ENCODE measurements at places on chromosomes 5 and 9.

GRCh38 chr9:130327781-130328348 is 62.3 kb downstream of the HMCN2 start:
- DNase-seq: no peak

DNA sequence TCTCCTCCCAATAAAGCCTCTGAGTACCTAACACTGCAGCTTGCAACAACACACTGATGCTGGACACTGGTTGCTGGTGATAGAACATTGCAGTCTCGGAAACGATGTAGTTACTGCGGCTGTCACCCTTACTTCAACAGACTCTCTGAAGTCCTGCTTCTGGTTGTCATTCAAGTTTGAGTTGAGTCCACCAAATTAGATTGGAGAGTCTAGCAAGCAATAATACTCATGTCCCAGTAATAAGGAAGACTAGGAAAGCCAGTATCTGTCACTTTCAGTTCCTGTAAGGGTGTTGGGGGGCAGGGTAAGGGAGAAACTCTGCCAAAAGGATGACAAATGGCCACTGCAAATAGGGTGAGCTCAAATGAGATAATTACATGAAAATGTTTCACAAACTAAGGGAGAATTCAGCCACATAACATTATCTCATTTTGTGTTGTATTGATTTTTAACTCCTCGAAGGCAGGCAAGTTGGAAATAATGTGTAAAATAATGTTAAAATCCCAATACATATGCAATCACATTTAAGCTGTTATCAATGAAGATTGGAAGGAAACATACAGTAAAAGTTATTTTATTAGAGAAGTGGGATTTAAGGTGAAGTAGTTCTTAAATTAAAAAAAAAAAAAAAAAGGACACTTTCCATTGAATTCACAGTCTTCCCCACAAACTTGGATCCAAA is 849 bp upstream of the IFT74 start:
- DNase-seq: no peak

GRCh38 chr5:73735032-73735734 is 109.2 kb downstream of the ARHGEF28 start:
- DNase-seq: no peak

DNA sequence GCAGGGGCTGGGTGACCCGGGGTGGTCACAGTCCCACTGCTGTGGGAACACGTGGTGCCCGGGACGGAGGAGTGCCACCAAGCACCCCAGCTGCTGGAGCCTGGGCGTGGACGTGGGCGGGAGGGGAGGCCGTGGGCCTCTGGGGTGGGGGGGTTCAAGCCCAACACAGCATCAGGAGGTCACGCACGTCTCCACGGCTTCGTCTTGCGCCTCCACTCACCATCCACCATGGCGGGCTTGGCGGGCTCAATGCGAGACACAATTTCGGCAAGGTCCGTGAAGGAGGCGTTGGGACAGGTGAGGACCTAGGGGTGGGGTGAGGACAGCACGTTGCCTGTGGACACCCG is 2.2 kb upstream of the NSMF start:
- DNase-seq: no peak

GRCh38 chr5:166058660-166059059 is 2232.8 kb upstream of the WWC1 start:
- DNase-seq: no peak

DNA sequence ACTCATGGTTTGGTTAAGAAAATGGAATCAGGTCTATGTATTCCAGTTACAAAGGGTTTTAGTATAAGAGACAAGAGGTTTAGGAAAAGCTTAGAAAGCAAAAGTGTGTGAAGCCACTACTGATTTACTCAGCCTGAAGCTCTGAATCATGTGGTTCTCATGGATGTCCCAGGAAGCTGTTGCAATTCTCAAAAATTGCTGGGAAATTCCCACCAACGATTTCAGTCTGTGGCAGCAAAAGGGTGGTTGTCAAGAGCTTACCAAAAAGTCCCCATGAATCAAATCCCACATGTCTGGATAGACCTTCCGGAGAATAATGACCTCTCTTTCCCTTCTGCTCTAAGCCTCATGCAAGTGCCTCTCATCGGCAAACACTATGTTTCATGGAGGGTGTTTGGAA is 929.9 kb downstream of the TLE4 start:
- no peak for DNase-seq

GRCh38 chr9:34988218-34989002 is 1.1 kb upstream of the DNAJB5 start:
- DNase-seq: no peak

- no peak for DNase-seq
Observed at GRCh38 chr5:15170173-15170572, 298.6 kb upstream of the ANKH start.

DNA sequence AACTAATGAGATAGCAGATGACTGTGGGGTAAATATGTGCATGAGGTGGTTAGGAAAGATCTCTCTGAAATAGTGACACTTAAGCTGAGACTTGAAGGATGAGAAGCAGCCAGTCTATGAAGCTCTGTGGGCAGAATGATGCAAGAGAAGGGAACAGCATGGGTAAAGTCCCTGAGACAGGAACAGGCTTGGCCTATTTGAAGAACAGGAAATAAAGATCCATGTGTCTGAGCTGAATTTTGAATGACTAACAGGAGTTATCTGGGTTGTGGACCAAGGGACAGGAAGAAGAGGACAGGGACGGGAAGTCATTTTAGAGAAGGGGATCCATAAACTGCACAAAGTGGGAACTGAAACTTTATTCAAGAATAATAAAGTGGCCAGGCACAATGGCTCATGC is 25.6 kb upstream of the HMGCS1 start:
- DNase-seq: no peak

GRCh38 chr9:119185298-119185697 is 183.9 kb downstream of the BRINP1 start:
- no peak for DNase-seq

DNA sequence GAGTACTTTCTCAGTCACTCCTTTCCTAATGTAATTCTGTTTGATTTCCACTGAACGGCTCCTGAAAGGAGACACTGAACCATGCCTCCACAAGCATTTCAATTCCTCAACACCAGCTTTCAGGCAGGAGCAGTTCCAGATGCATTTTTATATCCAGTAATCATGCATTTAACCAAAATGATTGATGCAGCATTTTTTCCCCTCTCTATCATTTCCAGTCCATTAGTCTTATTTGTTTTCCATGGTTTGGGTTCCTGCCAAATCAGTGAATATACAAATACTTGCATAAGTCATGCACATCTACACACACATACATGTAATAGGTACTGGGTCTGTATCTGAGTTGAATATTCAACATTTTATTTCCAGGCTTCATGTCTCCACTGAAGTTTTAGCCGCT is 122.7 kb downstream of the GRIA1 start:
- no peak for DNase-seq

GRCh38 chr5:64637837-64638443 is 52.4 kb upstream of the SHISAL2B start:
- DNase-seq: peak; percentile 7

DNA sequence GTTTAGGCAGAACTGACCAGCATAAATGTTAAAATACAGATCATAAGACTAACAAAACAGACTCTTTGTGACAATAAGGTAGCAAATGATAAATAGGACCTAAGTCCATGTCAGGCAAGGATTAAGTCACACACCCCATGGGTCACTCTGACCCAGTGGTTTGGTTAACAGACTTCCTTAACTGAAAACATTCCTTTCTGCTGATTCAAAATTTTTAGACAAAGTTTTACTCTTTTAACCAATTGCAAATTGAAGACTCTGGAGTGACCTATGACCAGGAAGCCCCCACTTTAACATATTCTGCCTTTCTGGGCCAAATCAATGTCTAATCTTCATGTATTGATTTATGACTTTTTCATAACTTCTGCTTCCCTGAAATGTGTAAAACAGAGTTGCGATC is 4.9 kb upstream of the NXNL2 start:
- DNase-seq: peak; percentile 67

DNA sequence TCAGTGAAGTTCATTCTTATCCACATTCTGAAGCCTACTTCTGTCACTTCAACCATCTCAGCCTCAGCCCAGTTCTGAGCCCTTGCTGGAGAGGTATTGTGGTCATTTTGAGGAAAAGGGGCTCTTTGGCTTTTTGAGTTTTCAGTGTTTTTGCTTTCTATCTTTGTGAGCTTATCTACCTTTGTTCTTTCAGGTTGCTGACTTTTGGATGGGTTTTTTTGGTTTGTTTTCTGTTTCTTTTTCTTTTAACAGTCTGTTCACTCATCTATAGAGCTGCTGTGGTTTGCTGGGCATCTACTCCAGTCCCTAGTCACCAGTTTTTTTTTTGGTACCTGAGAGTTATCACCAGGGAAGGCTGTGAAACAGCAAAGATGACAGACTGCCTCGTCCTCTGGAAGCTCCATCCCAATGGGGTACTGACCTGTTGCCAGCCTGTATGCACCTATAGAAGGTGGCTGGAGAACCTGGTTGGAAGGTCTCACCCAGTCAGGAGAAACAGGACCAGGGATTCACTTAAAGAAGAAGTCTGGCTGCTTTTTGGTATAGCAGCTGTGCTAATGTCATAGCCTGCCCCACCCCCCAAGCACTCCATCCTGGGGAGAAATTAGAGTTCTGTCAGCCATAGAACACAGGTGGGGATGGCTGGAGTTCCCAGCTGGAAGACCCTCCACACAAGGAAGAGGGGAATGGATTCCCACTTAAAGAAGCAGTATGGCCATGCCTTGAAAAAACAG is 138.6 kb upstream of the TSLP start:
- DNase-seq: no peak

DNA sequence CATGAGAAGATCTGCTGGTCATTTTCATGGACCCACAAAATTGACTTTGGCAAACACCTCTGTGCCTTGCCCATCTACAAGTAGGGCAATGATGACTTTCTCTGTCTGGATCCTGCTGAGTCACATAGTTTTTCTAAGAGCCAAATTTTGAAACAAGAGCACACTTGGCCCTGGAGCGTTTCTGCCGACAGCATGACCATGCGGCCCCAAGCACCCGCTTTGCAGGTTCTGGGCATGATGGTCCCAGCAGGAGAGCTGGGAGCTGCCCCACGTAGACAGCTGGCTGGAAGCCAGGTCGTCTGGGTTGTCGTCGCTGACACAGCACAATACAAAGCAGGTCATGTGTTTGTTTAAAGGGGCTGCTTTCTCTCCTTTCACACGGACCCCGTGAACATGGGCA is 159.8 kb downstream of the SYK start:
- DNase-seq: no peak

DNA sequence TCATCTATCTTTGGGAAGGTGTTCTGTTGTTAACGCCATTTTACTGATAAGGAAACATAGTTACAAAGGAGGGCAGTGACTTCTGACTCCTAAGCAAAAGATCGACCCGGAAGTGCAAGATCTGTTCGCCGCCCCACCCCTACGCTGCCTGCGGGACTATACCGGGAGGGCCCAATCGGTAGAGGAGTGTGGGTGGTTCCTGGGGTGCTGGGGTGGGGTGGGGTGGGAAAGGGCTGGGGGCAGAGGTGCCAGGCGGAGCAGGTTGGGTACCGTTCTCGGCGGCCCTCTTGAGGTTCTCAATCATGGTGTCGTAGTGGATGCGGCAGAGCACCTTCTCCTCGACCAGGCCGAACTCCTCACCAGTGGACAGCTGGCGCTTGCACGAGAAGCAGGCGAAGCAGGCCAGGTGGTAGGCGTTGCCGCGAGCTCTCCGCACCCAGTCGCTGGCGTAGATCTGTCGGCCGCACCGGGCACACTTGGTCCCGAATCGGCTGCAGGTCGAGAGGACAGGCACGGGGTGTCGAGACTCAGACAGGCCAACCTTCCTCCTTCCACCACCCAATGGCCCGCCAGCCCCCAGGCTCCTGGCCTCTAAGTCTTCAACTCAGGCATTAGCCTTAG is 11.8 kb downstream of the LHX6 start:
- DNase-seq: no peak

GRCh38 chr9:5459289-5459829 is 9.0 kb downstream of the CD274 start:
- no peak for DNase-seq

GRCh38 chr5:19240170-19240569 is 747.8 kb downstream of the CDH18 start:
- DNase-seq: peak; percentile 41

DNA sequence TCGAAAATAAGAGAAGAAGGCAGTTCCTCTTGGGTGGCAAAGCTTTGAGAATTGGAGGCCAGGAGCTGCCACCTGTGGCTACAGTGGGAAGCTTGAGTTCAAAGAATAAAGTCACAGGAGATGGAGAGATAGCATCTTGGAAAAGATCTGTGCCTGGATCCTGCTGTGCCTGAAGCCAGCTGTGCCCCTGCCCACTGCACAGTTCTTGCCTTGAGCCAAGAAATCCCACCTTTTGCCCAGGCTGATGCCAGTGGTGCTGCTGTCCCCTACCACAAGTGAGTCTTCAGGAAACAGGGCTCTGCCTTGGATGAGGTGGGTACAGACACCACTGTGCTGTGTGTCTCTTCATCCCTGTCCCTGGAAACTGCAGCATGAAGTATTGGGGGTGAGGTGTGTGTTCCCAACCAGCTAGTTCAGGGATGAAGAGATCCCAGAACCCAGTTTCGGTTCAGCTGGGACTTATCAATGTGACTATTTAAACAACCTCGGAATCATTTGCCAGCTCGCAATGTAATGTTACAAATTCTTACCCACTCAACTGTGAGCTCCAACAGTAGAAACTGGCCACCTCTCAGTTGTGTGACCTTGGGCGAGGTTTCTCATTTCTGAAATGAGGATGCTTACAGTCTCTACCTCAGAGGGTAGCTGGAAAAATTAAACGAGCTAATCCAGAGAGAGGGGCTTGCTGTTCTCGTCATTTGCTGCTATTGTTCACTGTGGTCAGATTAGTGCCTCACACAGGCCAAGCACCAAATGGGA is 5.9 kb downstream of the IER5L start:
- DNase-seq: no peak

DNA sequence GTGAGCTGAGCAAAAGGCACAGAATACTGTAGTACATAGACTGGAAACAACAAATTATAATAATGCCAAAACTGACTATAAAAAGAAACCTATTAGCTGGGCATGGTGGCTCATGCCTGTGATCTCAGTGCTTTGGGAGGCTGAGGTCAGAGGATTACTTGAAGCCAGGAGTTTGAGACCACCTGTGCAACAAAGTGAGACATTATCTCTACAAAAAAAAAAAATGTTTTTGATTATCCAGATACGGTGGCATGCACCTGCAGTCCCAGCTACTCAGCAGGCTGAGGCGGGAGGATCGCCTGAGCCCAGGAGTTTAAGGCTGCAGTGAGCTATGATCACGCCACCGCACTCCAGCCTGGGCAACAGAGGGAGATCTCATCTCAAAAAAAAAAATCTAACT is 175.9 kb downstream of the TTC39B start:
- DNase-seq: no peak

DNA sequence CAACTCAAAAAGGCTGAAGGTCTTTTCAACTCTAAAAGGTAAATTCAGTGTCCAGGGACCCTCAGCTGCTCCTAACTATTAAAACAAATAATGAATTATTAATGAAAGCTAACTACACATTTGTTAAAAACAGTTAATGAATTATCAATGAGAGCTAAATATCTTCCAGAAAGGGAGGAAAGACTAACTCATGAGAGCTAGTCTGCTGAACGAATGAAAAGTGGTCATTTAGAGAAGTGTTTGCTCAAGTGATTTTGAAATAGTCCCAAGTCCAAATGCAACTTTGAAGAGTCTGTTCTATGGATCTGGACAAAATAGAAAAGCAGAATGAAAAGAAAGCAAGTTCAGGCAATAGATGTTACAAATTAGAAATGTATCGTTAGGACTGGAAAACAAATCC is 133.9 kb upstream of the SPEF2 start:
- no peak for DNase-seq

- no peak for DNase-seq
Observed at GRCh38 chr5:159170021-159170420, 39.3 kb downstream of the RNF145 start.

Data from HTR-8/SVneo (cell line).